ENCODE measurements at places on chromosomes 2 and 18.

DNA sequence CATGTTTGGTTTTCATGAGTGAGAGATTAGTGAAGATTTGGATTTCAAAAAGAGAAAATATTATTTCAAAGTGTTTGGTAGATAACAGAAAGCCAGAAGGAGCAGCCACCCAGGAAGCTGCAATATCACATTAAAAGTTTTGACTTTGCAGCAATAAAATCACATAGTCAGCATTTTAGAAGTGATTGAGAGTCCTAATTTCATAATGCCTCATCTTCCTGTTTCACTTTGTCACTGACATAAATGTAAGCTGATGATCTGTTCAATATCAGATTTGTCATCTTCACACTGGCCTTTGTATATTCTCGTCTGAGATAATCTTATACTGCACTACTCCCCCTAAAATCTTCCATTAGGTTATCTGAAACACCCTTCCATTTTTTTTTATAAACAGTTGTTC lies 690.5 kb downstream of the ADCYAP1 start:
- no peak for DNase-seq

DNA sequence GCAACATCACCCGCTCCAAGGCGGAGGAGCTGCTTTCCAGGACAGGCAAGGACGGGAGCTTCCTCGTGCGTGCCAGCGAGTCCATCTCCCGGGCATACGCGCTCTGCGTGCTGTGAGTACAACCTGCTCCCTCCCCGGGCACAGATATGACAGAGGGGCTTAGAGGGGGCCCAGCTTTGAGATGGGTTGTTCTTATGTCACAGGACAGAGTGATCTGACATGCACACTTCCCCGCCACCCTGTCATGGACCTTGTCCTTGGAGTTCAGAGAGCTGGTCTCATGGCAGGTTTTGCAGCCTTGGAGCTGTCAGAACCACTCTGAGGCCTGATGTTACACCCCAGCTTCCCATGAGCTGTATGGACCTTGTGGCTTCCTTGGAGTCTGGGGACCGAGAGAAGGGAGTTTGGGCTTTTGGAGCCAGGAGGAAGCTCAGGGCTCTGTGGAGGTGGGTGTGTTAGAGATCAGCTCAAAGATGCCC lies 398 bp downstream of the INPP5D start:
- no peak for DNase-seq

DNA sequence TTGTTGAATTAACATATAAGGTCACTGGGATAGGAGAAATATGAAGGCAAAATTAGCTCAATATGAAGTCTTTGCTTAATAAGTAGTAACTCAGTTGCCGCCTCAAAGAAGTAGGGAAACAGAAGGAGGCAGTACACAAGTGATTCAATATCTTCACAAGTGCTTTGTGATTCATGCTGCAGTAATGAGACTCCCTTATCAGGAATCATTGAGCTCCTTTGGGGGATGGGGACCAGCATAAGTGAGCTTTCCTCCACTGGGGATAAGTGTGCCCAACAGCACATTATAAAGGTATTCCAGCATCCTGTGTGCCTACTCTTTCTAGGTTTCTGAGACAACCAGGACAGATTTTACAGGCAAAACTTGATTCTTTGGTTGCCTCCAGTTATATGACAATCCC lies 323.4 kb upstream of the UBE2E3 start:
- DNase-seq, result no peak

- DNase-seq, result no peak
Observed at GRCh38 chr2:98463988-98464771, 19.5 kb downstream of the INPP4A start.

GRCh38 chr2:14867853-14868252 lies 235.3 kb downstream of the LRATD1 start:
- DNase-seq, result no peak

DNA sequence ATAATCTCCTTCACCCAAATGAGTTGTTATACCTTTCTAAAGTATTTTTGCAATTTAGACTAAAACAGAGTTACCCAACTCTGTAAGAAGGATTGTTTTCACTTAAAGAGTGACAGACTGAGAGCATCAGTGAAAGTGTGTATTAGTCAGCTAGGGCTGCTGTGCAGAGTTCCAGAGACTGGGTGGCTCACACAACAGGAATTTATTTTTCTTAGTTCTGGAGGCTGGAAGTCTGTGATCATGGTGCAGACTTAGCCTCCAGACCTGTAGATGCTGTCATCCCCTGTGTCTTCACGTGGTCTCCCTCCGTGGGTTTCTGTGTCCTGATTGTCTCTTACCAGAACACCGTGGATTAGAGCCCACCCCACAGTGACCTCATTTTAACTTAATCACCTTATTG lies 40.0 kb downstream of the BCL2L11 start:
- no peak for DNase-seq

DNA sequence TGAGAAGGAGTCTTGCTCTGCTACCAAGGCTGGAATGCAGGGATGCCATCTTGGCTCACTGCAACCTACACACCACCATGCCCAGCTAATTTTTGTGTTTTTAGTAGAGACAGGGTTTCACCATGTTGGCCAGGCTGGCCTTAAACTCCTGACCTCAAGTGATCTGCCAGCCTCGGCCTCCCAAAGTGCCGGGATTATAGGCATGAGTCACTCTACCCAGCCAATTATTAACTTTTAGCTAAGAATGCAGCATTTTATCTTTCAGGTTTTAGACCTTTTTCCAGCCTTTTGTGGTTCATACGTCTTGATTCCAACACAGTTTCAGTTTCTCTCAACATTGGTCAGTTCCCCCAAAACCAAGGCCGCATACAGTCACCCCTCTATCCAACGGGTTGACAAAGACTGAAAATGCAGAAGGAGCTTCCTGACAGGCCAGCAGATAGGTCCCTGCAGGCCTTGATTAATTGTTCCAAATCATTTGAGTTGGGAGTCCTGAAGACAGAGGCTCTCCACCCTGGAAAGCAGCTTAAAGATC lies 262.2 kb upstream of the KLHL29 start:
- DNase-seq, result no peak

DNA sequence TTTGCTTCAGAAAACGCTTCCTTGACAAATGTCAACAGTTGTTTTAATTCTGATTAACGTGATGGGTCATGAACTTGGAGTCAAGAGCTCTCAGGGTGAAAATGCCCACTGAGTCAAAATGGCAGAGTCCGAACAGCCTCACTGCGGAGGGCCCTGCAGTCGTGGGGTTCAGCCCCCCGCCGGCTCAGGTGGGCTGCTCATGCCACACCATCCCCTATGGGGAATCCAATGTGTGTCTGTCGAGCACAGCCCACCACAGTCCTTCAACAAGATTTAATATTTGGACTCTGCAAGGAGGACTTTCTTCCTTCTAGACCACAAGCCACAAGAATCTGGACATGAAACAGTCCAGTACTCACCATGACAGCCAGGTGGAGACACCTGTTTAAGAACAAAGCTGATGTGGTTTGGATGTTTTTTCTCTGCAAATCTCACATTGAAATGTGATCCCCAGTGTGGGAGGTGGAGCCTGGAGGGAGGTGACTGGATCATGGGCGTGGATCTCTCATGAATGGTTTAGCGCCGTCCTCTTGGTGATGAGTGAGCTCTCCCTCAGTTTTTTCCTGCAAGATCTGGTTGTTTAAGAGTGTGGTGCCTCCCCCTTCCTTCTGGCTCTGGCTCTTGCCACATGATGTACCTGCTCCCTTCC lies 201.0 kb downstream of the NDUFA10 start:
- DNase-seq, result no peak

- no peak for DNase-seq
Observed at GRCh38 chr2:65985986-65986385, 448.9 kb upstream of the MEIS1 start.

DNA sequence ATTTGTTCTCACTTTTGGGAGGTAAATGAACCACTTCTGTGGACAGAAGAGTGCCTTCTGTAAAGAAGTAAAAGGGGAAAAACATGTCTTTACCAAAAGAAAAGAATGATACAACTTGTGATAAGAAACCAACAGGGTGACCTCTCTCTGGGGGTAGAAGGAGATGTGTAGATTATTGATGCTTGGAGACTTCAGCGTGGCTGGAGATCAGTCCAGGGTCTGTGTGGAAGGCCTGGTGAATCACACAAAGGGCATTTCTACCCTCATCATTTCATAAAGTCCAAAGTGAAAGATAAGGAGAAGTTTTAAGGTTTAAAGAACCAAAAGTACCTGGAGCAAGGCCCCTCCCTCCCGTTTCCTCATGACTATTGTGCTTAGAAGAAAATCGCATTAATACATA lies 142.5 kb downstream of the NCK2 start:
- DNase-seq, result no peak

DNA sequence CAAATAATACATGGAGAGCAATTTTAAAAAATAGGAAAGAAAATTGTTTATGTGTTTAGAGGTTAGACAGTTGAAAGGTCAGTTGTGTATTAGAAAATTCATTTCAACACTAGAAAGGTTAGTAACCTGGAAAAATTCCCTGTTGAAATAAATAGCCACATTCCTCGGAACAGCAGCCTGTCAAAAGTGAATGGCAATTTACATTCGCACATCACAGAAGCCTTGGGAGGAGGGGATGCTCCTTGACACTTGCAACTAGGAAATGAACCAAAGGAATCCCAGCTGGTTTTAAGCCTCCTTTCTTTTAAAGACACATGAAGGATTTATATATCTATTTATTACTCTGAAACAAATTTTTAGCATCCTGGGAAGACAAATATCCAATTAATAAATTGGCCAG lies 653.5 kb upstream of the LRRTM4 start:
- DNase-seq, result no peak

GRCh38 chr2:206378835-206379234 lies 64.5 kb upstream of the ADAM23 start:
- no peak for DNase-seq

- DNase-seq, result no peak
Observed at GRCh38 chr2:174699993-174700766, 64.1 kb downstream of the CHRNA1 start.

All from stimulated activated CD8-positive, alpha-beta memory T cell treated with anti-CD3 and anti-CD28 coated beads, Interleukin-15, amount 100 ng/mL, for 24 hours (primary cell).